ENCODE measurements at places on chromosomes 11 and 22.
A peak's percentile ranks its signal among the peaks of the same experiment; 100 is the strongest.

GRCh38 chr11:120146413-120147093 lies 8.6 kb upstream of the TRIM29 start:
- DNase-seq, result no peak

DNA sequence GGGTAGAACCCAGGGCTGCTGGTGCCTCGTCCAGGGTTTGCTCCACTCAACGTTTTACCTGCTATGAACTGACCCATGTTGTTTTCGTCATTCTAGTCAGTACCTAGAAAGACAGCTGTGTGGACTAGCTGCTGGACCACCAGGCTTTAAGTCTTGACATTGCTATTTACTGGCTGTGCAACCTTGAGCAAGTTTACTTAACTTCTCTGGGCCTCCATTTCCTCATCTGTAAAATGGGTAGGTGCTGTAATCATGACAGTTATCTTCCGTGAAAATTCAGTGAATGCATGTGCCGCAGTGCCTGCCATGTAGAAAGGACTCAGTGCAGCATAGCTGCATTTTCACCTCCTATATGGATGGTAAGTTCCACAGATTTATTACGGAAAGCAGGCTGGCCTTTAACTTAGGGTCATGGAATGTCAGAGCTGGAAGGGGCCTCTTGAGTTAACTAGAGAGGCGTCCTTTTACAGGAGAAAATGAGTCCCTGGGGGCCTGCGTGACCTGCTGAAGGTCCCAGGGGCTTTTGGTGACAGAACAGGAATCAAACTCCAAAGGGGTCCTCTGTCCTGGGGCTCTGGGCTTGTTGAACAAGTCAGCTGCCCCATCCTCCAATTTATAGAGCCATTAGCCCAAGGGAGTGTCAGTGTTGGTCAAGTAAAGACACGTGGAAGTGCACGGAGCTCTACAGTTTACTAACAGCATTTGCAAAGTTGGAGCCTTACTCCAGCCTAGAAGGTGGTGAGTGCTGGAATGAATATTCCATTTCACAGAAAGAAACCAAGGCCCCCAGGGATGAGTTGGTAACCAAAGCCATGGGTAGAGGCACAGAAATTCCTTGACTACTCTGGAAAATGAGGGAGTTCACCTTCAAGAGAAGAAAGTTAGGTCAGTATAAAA lies 12.0 kb upstream of the MALAT1 start:
- no peak for DNase-seq

DNA sequence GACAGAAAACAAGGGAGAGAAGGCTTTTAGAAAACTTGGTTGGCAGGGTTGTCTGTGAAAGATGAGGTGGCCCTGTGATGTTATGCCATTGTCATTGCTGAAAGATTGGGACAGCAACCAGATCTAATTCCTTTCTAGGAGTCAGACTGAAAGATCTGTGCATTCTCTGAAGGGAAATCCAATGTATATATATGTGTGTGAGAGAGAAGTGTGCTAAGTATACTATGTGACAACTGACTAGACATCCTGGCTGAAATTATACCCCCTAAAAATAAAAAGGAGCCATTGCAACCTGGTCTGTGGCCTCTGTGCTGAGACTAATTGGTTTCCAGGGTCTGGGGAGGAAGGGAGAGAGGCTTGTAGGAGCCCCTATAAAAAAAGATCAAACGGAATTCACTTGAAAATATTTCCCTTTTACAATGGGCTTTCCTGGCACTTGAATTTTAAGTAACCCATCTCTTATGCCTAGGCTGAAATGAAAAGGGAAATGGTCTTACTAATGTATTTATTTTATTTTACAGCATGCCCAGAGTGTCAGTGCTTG lies 1.2 kb upstream of the MPPED2 start:
- no peak for DNase-seq

DNA sequence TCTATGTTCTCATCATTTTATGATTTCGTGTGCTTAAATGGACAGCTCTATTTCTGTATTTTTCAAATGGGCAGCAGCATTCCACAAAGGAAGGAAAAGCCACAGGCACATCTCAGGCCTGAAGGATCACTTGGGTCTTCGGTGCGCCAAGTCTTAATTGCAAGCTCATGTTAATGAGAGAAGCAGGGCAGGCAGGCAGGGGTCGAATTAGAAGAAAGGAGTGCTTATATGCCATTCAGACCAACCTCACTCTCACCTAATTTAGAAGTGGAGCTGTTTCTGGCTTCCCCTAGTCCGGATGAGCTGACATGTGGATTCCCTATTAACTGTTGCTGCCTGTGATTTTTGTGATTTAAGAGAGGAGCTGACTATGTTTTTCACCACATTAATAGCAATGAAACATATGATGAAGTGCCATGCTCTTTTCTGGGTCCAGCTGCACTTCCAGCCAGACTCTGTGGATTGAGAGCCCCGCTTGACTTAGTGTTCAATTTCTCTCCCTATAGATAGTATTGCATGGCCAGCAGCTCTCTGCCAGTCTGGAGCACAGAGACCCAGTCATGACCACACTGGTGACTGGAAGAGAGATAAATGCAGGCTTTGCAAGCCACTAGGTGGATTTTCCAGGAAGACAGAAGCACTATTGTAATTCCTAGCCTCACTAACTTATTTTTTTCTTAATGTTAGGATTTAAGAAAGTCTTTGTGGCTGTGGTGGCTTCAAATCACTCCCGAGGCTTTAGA lies 373.9 kb upstream of the FAT3 start:
- no peak for DNase-seq

- DNase-seq, result no peak
Measured at GRCh38 chr11:63838150-63838677, 696 bp upstream of the MARK2 start.

DNA sequence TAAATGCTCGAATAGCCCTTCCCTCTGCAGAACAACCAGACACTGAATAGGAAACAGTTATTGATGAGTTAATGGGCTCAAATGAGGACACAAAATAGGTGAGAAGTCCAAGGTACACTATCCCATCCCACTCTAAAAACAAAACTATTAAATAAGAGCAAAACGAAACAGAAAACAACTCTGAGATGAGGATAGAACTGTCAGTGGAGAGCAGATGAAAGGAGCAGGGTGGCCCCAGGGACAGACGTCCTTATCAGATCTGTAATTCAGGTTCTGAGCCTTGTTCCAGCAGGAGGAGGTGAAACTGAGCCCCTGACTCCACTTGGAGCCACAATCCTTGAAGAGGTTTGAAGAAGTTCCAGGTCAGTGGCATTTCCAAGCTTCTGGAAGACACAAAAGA lies 8.5 kb upstream of the SNX19 start:
- DNase-seq, result no peak

- no peak for DNase-seq
Measured at GRCh38 chr22:45584621-45585436, 82.1 kb downstream of the FBLN1 start.

DNA sequence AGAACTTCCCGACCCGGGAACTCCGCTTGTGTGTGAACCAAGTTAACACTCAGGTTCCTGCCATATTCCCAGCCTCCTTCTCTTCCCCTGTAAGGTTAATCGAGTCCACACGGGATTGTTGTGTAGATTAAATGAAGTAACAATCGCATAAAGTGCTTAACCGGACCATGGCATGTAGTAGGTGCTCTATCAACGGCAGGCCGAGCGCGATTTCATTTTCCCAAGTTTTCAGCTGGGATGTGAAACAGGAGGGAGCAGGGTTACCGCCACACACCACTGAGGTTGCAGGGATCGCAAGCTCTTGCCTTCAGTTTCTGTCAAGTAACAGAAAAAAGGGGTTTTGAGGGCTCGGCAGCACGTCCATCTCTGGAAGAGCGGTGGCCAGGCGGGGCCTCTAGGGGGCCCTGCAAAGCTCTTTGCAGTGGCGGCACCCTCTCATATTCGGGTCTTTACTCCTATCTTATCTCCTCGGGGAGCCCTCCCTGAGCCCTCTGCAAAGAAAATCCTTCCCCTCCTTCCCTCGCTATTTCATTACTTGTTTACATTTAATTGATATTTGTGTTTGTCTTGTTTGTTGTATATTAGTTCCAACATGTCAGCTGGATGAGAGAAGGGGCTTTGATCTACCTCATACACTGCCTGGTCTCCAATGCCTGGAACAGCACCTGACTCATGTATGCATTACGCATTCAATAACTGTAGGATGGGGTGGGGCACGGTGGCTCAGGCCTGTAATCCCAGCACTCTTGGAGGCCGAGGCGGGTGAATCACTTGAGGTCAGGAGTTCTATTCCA lies 816 bp upstream of the PLEKHA7 start:
- peak; percentile 13 for DNase-seq

- no peak for DNase-seq
Measured at GRCh38 chr22:22092974-22093373, 110.4 kb upstream of the TOP3B start.

DNA sequence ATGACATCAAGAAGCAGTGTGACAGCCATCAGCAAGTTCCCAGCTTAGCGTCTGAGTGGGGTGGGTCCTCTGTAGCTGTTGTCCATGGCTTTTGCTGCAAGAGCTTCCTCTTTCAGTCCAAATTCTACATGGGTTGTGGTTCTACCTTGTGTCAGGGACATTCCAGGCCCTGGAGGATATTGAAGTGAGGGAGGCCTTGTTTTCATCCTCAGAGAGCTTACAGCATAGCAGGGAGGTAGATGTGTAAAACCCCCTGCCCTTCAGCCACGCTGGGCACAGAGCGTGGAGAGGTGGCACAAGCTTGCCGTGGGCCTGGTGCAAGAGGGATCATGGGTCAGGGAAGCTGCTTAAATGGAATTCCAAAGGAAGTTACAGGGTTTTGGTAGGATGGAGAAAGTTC lies 93.9 kb downstream of the GRIK4 start:
- DNase-seq, result no peak

DNA sequence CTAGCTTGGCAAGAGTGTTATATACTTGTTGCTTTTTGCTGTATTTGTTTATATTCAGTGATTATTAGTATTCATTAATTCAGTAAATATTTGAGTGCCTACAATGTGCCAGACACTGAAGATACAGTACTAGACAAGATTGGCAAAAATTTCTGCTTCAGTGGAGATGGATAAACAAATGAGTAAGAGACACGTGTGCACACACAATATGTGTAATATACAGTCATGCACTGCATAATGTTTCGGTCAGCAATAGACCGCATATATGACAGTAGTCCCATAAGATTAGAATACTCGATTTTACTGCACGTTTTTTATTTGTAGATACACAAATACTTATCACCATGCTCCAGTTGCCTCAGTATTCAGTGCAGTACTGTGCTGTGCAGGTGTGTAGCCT lies 104.9 kb upstream of the GAL start:
- no peak for DNase-seq

DNA sequence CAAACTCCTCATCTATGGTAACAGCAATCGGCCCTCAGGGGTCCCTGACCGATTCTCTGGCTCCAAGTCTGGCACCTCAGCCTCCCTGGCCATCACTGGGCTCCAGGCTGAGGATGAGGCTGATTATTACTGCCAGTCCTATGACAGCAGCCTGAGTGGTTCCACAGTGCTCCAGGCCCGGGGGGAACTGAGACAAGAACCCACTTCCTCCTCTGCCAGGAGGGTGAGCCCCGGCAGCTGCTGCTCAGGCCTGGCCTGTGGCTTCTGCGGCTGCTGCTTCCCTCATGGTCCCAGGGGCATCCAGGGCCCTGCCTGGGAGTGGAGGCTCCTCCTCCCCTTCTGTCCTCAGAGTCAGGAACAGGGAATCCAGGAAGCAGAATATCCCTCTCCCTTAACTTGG lies 98.4 kb downstream of the ZNF280B start:
- DNase-seq, result no peak

GRCh38 chr11:93895106-93895862 lies 44.9 kb upstream of the VSTM5 start:
- peak; percentile 80 for DNase-seq

- DNase-seq, result no peak
Measured at GRCh38 chr11:35112056-35112845, 26.7 kb upstream of the CD44 start.

DNA sequence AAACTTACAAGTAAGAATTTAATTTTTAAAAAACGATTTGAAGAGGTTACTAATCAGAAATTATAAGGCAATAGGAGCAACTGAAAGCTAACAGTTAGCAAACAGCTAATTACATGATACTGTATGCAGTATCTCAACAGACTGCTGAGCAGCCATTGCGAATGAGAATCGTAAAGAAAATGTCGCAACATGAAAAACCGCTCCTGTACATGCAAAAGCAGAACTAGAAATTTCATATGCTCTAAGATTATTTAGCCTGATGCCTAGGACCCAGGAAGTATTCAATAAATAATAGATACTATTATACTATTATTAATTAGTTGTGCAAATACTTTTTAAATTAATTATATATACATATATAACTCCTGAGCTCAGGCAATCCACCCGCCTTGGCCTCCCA lies 48.7 kb upstream of the EP300 start:
- DNase-seq, result no peak

DNA sequence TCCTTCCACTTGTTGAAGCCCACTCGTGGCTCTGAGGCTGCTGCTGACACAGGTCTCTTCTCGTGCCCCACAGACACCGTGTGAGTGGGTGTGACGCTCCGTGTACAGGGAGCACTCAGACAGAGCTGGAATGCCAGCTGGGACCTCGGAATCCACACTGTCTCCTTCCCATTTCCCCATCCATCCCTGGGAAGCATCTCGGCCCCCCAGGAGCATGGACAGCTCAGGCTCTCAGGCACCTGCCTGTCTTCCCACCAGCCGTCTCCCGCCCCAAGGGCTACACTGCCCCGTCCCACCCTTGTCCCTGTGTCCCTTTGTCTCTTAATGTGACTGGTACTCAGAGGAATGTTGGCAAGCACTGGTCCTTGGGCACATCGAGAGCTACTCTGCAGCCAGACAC lies 63.8 kb downstream of the ARHGAP8 start:
- DNase-seq, result no peak

- DNase-seq, result peak; percentile 37
Measured at GRCh38 chr11:96275801-96276594, 67.0 kb downstream of the MAML2 start.

DNA sequence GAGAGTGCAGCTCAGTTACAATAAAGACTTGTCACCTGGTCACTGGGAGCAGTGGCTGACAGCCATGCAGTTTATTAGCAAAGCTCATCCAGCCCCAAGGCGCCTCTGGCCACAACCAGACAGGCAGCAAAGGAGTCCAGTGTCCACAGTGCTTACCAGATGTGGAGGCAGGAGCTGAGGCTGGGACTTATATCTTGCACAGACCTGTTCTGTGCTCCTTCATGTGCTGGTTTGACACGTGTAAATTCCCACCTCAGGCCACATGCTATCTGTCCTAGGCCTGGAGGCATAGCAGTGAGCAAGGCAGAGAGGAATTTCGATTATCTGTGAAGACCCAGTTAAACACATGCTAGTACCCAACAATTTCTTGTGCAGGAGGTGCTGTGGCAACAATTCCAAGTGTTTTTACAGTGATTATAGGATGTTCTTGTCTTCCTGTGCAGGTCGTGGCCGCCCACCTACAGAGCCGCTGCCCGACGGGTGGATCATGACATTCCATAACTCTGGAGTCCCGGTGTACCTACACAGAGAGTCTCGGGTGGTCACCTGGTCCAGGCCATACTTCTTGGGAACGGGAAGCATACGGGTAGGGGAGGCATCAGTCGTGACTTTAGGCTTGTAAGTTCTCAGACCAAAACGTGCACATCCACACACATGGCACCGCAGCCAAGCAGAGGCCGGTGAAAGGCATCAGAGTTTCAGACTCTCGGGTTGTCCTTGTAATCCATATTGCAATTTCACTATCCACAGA lies 9.4 kb downstream of the DGCR8 start:
- DNase-seq, result no peak

All from fibroblast of skin of right quadriceps (primary cell).